ENCODE measurements at places on chromosomes 5 and 9. TPM values are rescaled to one million over a fixed set of nuclear protein-coding genes. Genes with fewer than 3 reads are reported as not detected.

PCDHAC2 gene
- 2.0 TPM for polyA plus RNA-seq

ZDHHC11B gene
- polyA plus RNA-seq = 7.3 TPM

TNC gene
- 23.0 TPM for polyA plus RNA-seq

STKLD1 gene
- 1.5 TPM for polyA plus RNA-seq

BTNL3 gene
- polyA plus RNA-seq = not detected

CDX1 gene
- polyA plus RNA-seq = 0.19 TPM

SNAPC4 gene
- polyA plus RNA-seq = 7.8 TPM
